Stomach (tissue), 19 donors: ENCODE measurements at places on chromosomes 2 and 18. TPM values are rescaled to one million over a fixed set of nuclear protein-coding genes. Genes with fewer than 3 reads are reported as not detected.

The MYO5B gene
- 18.7 TPM for total RNA-seq

The NETO1 gene
- total RNA-seq: not detected

The TRAPPC12 gene
- 158 TPM for total RNA-seq

The KLHL14 gene
- total RNA-seq: not detected

The IL1B gene
- total RNA-seq: 1.2 TPM

The ZNF638 gene
- 411 TPM for total RNA-seq

The ANKRD29 gene
- 1.2 TPM for total RNA-seq

The PDE1A gene
- 12.9 TPM for total RNA-seq

The UGT1A4 gene
- total RNA-seq: 7.2 TPM

The HTR2B gene
- total RNA-seq: 1.3 TPM

The EML6 gene
- 1.8 TPM for total RNA-seq

The CDH7 gene
- total RNA-seq: not detected

The PREB gene
- total RNA-seq: 14.2 TPM

The AKAIN1 gene
- not detected for total RNA-seq

The PXDN gene
- 31.2 TPM for total RNA-seq

The SMAD4 gene
- total RNA-seq: 184 TPM

The ITSN2 gene
- total RNA-seq: 14.8 TPM

The RFTN2 gene
- total RNA-seq: 12.5 TPM

The SPP2 gene
- not detected for total RNA-seq

The TCF23 gene
- not detected for total RNA-seq

The HJURP gene
- total RNA-seq: 7.6 TPM
